NCI-H1092 (cell line): ENCODE measurements at places on chromosomes 11 and 22.

- no peak for DNase-seq
Measured at GRCh38 chr11:76683161-76684095, 12.9 kb upstream of the LRRC32 start.

DNA sequence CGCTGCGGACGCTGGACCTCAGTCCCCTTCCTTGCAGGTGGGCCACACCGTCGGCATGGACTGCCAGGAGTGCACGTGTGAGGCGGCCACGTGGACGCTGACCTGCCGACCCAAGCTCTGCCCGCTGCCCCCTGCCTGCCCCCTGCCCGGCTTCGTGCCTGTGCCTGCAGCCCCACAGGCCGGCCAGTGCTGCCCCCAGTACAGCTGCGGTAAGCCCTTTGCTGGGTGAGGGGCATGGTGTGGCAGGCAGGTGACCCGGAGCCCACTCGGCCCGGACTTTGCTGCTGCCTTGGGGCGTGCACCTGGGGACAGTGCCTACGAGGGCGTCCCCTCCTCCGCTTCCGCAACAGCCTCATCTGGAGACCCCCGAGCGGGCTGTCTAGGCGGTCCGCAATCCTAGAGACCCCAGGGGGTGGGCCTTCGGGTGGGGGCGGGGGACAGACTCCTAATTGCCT is 25.4 kb upstream of the MUC5B start:
- DNase-seq = no peak

DNA sequence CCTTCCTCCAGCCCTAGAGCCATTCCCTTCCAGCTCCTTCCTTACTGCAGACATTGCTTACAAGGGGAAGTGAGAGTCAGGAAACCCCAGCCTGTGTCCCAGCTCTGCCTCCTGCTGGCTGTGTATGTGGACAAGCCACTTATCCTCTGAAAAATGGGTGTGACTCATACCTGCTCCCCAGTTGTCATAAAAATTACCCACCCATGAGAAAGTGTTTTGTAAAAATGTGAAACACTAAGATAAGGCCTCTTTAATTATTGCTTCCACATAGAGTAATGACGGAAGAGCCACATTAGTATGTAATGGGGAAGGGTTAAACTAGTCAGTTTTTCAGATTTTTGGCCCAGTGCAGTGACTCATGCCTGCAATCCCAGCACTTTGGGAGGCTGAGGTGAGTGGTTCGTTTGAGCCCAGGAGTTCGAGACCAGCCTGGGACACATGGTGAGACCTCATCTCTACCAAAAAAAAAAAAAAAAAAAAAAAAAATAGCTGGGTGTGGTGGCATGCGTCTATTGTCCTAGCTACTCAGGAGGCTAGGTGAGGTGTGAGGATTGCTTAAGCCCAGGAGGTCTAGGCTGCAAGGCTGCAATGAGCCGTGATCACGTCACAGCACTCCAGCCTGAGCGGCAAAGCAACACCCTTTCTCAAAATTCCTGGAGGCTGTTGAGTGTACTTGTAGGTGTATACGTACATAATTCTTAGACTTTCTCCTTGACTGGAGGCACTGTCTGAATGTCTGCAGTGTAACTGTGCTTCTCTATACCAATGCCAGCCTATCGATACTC is 84.9 kb downstream of the CTTN start:
- no peak for DNase-seq

GRCh38 chr22:39110631-39111561 is 13.9 kb downstream of the APOBEC3H start:
- no peak for DNase-seq

GRCh38 chr22:45127866-45128265 is 35.9 kb upstream of the NUP50 start:
- DNase-seq = no peak

DNA sequence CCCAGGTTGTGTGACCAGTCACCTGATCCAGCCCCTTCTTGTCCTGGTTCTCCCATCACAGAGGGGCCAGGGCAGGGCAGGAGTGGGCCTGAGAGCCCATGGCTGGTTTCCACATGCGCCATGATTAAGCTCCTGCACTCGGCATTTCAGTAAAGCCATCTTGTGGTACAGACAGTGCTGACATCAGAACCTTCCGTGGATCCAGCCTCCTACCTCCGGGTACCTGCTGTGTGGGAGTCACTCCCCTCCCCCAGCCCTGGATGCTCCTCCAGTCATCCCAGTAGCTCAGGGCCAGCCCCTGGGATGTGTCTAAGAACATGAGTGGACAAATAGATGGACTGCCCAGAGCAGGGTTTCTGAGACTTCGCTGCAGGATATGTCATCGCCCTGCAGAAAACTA is 22.1 kb upstream of the MGAT3 start:
- DNase-seq = no peak

DNA sequence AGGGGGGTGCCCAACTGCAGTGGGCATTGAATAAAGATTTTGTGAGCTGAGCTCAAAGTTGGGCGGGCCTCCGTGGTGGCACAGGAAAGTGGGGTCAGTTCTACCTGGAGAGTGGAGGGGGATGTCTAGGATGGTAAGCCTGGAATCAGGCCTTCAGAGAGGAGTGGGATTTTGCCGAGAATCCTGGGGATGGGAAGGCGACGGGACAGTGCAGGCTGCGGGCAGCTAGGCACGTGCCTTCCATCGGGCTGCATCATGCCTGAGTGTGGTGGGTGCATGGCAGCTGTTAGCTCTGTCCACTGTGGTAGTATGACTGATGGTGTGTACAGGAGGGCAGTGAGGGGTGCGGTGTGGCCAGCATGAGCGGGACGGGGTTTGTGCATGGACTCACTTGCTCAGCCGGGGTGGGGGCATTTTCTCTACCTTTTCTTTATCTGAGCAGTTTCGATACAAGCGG is 3.6 kb downstream of the SHANK3 start:
- no peak for DNase-seq

DNA sequence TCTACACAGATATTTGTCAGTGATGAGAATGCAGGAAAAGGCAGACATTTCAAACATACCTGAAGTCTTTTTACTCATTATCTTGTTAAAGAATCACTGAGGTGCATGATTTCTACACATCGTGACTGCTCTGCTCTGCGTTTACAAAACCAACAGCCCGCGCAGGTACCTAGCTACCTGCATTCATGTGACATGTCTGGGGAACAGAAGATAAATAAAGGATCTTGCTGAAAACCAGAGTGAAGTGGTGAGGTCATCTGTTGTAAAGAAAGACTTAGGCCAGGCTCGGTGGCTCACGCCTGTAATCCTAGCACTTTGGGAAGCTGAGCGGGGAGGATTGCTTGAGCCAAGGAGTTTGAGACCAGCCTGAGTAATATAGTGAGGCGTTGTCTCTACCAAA is 15.7 kb downstream of the ASPHD2 start:
- no peak for DNase-seq

DNA sequence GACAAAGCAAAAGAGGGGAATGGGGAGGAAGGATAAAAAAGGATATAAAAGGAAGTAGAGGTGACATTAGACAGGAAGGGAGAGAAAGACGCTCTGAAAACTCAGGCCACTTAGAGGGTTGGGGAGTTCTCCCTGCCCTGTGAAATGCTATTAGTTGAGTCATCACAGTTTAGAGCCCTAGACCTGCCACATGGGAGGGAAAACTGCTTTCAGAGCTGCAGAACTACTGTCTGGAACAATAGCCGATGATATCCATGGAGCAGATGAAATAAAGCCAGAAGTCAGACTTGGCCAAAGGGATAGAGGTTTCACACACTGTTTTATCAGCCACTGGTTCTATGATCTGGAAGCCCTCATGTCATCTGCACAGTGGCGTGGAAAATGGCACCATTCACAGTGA is 157.9 kb downstream of the NCAM1 start:
- no peak for DNase-seq

- no peak for DNase-seq
Measured at GRCh38 chr11:128474036-128474874, 113.1 kb downstream of the ETS1 start.

GRCh38 chr22:49564054-49564453 is 263.6 kb downstream of the BRD1 start:
- DNase-seq = no peak

DNA sequence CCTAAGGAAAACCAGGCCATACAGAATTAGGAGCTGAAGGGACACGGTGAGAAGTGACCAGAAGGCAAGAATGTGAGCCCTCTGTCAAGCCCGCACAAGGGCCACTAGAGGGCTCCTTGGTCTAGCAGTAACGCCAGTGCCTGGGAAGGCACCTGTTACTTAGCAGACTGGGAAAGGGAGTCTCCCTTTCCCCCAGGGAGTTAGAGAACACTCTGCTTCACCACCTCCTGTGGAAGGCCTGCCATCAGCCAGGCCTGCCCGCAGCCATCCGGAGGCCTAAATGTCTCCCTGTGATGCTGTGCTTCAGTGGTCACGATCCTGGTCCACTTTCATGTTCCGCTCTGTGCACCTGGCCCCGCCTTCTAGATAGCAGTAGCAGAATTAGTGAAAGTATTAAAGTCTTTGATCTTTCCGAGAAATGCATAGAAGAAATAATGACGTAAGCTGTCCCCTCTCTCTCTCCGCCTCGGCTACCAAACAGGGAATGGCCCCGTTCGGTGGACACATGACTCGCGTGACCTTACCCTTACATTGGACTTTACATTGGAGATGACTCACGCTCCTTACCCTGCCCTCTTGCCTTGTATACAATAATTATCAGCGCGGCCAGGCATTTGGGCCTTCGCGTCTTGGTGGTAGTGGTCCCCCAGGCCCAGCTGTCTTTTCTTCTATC is 10.7 kb upstream of the GSTP1 start:
- DNase-seq = peak; percentile 60

- no peak for DNase-seq
Measured at GRCh38 chr11:17603056-17603825, 56.2 kb downstream of the OTOG start.

- DNase-seq = peak; percentile 46
Measured at GRCh38 chr22:29693671-29694070, 26.1 kb upstream of the CABP7 start.

GRCh38 chr11:58493676-58494075 is 14.2 kb downstream of the OR5B21 start:
- no peak for DNase-seq

DNA sequence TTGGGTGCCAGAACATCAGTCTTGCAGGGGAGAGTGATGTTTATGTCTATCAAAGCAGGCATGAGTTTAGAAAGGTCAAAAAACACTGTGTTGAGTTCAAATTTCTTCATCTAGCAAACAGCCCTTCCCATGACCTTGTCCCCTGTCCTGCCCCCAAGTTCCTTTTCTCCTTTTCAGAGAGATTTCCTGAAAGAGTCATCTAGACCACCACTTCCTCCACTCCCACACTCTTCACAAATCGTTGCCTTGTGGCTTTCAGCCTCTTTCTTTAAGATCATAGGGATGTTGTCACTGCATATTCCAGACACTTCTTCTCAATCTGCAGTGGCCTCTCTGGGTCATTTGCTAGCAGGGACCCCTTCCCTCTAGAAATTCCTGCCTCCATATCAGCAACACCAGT is 290.5 kb downstream of the TENM4 start:
- DNase-seq = no peak

- no peak for DNase-seq
Measured at GRCh38 chr11:27807596-27807995, 107.3 kb upstream of the BDNF start.

DNA sequence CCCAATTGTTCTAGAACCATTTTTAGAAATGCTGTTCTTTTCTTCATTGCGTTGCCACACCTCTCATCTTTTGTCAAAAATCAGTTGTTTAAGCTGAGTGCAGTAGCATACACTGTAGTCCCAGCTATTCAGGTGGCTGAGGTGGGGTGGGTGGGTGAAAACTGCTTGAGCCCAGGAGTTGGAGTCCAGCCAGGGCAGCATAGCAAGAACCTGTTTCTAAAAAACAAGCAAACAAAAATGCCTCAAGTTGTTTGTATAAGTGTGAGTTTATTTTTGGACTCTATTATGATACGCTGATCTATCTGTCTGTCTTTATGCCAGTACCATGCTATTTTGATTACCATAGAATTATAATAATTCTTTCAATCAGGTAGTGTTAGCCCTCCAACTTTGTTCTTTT is 62.5 kb upstream of the RRM1 start:
- DNase-seq = no peak

DNA sequence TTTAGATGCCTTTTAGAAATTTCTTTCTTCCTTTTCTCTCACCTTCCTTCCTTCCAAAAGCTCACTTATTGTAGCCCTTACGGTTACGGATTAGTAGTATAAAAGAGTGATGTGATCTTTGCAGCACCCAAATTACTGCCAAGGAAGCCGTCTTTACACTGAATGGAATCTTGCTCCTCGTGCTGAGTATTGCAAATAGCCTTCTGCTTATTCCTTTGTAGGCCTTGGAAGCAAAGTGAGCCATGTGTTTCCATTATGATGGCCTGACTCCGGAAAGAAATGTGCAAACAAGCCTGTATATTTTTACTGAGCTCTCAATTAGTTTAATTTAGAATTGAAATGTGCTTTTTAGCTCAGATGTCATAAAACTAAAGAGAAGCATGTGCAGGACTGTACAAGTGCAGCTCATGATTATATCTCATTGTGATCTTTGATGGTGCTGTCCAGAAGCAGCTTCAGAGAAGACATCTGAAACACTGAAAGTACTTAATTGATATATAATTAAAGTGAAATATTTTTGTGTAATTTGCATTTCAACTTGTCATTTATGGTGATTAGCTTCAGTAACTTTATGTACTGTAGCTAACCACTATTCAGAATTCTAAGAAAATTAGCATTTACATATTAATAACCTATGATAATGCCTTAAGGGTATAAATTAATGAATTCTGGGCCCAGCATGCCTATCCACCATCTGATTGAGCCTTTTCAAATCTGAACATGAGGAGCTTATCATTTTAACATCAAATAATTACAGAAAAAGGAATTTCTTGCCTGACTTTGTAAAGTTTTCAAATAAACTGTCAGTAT is 129.3 kb downstream of the GRIA4 start:
- DNase-seq = no peak

DNA sequence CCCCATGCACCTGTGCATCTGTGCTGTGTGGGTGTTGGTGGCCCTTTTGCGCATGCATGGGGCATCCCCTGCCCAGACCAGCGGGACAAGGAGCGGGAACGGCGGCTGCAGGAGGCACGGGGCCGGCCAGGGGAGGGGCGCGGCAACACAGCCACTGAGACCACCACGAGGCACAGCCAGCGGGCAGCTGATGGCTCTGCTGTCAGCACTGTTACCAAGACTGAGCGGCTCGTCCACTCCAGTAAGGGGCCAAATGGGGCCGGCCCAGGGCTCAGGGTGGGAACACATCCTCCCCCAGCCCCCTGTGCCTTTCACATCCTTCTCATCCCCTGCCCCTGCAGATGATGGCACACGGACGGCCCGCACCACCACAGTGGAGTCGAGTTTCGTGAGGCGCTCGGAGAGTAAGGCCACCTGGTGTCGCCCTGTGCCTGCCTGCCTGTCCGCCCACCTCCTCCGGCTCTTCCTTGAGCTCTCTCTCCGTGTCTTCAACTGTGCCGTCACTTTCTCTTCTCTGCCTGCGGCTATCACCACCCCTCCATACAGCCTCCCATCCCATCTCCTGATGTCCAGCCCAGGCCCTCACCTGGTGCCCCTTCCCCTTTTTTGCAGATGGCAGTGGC is 10.6 kb downstream of the SELENOM start:
- DNase-seq = no peak

- DNase-seq = no peak
Measured at GRCh38 chr11:125890447-125891100, 3.1 kb downstream of the HYLS1 start.

GRCh38 chr11:11624204-11624603 is 2.4 kb upstream of the GALNT18 start:
- no peak for DNase-seq
